ENCODE measurements at places on chromosomes 4 and X.

DNA sequence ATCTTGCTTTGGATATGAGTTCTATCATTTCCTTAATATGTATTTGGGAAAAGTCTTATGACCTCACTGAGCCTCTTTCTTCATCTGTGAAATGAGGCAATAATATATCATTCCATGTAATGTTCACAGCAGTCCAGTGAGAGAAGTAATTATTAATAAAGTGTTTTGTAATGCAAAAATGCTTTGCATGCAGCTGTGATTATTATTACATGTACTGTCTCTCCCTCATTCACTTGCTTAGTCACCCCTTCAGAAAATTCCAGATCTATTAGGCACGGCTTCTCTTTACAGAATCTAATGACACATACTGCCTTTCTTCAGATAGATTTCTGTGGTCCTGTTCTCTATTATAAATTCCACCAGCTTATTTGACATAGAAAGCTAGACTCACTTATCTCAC, 53.5 kb upstream of the FGF13 start:
- no peak for DNase-seq

- DNase-seq = no peak
Measured at GRCh38 chr4:186027405-186027804, 41.6 kb upstream of the TLR3 start.

GRCh38 chr4:3709846-3710441, 56.2 kb upstream of the ADRA2C start:
- DNase-seq = no peak

GRCh38 chr4:120921456-120922380, 808 bp downstream of the PRDM5 start:
- no peak for DNase-seq

GRCh38 chr4:3241898-3242524, 6.9 kb upstream of the MSANTD1 start:
- no peak for DNase-seq

GRCh38 chr4:176817204-176817603, 24.5 kb upstream of the VEGFC start:
- no peak for DNase-seq

- DNase-seq = no peak
Measured at GRCh38 chr4:44493924-44494323, 45.3 kb upstream of the KCTD8 start.

DNA sequence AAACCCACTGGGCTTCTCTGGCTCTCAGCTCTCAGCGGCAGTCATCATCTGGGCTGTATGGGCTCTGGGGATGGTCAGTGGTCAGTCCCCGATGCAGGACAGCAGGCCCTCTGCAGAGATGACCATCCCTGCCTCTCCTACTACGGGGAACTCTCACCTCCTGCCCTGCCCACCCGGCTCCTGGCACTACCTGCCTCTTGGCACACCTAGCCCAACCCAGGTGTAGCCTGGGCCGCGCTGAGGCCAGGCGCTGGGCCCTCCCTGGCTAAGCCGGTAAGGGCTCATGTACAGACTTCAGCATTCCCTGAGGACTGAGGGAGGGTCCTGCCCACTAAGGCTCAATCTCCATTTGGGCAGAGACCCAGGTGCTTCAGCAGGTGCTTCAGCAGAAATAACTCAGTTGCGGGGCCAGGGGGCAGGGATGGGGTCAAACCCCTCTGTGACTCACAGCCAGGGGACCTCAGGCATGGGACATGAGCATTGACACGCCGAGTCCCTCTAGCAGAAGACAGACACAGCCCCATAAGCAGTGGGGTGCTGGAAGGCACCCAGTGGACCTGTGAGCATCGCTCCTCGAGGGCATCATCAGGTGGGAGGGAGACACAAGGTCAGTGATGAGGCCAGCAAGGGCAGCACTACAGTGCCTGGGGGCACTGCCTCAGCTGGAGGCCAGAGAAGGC, 71.0 kb downstream of the ACOX3 start:
- no peak for DNase-seq

DNA sequence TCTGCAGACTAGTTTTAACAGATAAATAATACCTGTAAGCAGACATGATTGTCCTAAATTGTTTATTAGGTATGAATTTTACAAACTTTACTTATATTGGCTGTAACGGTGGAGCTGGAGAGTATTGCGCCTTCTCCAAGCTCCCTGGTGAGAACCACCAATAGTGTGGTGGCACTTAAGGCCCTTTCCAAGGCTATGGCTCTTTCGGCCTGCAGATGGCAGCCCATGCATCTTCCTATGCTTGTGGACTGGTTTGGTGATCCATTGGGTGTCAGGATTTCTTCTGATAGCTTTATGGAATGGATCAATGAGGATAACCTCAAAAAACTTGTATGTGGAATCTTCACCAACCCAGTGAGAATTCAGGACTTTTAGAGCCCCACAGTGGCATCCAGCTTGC, 7.8 kb downstream of the LARP1B start:
- peak; percentile 35 for DNase-seq
